ENCODE measurements at places on chromosomes 7 and 10. TPM values are rescaled to one million over a fixed set of nuclear protein-coding genes. Genes with fewer than 3 reads are reported as not detected.

Gene MYL10
- total RNA-seq: not detected

GRCh38 chr10:91621483-91622113 is 11.3 kb downstream of the PPP1R3C start:
- H3K27me3 ChIP-seq: no peaks in the 10 kb centered on the region
- H3K36me3 ChIP-seq: peaks cover 27% of the 10 kb centered on the region
- peak overlapping the region; percentile 58 for H3K27ac ChIP-seq
- H3K4me1 ChIP-seq: peaks cover 8% of the 10 kb centered on the region
- DNase-seq: no peak
- no peak overlapping the region for H3K4me3 ChIP-seq

- no peak overlapping the region for H3K4me3 ChIP-seq
- no peaks in the 10 kb centered on the region for H3K36me3 ChIP-seq
- no peak overlapping the region for H3K27ac ChIP-seq
- DNase-seq: no peak
Observed at GRCh38 chr7:25622695-25623094, 394.4 kb upstream of the NPVF start.

- no peaks in the 10 kb centered on the region for H3K4me1 ChIP-seq
- H3K27ac ChIP-seq: no peak overlapping the region
- no peaks in the 10 kb centered on the region for H3K27me3 ChIP-seq
- H3K4me3 ChIP-seq: no peak overlapping the region
Observed at GRCh38 chr7:43303740-43304241, 191.3 kb downstream of the HECW1 start.

- H3K36me3 ChIP-seq: no peaks in the 10 kb centered on the region
- no peaks in the 10 kb centered on the region for H3K27me3 ChIP-seq
- no peaks in the 10 kb centered on the region for H3K4me1 ChIP-seq
- DNase-seq: no peak
Observed at GRCh38 chr7:144019457-144019856, 19.3 kb downstream of the OR6B1 start.

DNA sequence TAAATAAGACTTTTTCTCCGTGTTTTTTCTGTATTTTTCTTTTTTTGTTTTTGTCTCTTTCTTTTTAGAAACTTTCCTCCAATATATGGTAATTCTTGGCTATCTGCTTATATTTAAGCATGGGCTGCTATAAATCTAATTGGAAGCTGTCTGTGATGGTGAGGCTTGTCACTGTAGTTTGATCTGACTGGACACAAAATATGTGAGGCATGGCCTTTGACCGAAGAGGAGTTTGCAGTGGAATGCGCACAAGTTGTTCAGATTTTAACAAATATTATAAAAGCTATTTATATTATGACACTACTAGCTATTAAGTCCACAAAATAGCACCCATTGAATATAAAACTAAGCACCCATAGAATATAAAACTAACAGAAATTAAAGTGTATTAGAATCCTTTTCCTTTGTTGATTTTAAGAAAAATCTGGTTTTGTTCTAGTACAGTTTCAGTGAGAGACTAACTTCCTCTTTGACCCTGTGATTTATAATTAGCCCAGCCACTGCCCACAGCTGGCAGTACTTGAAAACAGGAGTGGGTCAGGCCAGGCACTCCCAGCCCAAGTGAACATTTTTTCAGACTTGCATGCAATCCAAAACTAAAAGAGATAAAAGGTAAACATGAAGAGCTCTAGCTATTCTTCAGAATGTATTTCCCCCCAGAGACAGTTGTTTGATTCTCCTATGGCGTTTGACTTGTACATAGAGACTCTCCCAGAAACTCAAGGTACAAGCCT is 69.9 kb upstream of the FGL2 start:
- H3K27ac ChIP-seq: peak overlapping the region; percentile 68
- H3K36me3 ChIP-seq: no peaks in the 10 kb centered on the region
- H3K4me1 ChIP-seq: peaks cover 10% of the 10 kb centered on the region
- no peaks in the 10 kb centered on the region for H3K27me3 ChIP-seq

GRCh38 chr10:109450702-109451101 is 472.6 kb downstream of the XPNPEP1 start:
- no peak overlapping the region for H3K27ac ChIP-seq
- H3K36me3 ChIP-seq: no peaks in the 10 kb centered on the region
- DNase-seq: no peak
- no peaks in the 10 kb centered on the region for H3K4me1 ChIP-seq
- no peak overlapping the region for H3K4me3 ChIP-seq

Gene AQP1
- total RNA-seq: 353 TPM

DNA sequence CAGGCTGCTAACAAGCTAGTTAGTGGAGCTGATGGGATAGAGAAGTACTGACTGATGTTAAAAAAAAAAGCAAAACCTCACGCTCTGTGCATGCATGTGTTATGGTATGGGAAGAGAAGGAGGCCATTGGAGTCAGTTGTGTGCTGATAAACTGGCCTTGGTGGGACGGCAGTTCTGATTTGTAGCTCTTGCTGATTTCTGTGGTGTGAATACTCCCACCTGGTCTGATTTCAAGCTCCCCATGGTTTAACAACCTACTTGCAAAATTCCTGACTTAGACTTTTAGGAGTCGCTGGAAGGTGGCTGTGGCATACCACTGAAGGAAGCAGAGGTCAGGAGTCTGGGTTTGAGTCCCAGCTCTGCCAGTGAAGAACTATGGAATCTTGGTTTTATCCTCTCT is 15.2 kb downstream of the CAMK1D start:
- no peak overlapping the region for H3K4me3 ChIP-seq
- H3K36me3 ChIP-seq: no peaks in the 10 kb centered on the region
- H3K4me1 ChIP-seq: peaks cover 21% of the 10 kb centered on the region
- no peaks in the 10 kb centered on the region for H3K27me3 ChIP-seq
